GM13977 (cell line): ENCODE measurements at places on chromosomes 7 and 10.

- no peak for DNase-seq
Observed at GRCh38 chr10:132662186-132662920, 123.6 kb downstream of the NKX6-2 start.

DNA sequence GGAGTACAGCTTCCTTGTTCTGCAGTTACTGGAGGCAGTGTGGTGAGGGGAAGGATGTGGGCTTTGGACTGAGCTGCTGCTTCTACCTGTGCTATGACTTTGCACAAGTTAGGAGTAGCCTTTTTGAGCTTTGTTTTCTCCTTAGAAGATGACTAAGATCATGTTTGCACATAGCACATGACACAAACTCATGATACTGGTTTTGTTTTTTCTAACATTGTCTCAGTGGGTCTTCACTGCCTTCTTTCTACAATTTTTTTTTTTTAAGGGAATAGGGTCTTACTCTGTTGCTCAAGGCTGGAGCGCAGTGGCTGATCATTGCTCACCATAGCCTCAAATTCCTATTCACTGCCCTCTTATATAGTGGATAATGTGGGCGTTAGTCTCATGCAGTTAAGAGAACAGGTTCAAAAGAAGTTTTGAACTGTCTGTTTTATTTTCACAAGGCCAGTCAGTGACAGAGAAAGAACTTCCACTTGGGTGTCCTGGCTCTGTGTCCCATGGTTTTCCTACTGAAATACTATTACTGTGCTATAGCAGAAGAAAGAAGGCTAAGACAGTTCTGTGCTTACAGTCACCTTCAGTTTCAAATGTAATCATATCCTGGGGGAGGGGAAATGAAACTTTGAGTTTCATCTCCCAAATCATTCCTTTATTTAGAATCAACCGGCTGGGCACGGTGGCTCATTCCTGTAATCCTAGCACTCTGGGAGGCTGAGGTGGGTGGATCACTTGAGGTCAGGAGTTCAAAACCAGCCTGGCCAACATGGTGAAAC, 72.0 kb downstream of the KAT6B start:
- DNase-seq: peak; percentile 17

- DNase-seq: no peak
Observed at GRCh38 chr7:6589151-6589828, 531 bp upstream of the INTS15 start.

GRCh38 chr10:67735430-67735829, 39.4 kb upstream of the CTNNA3 start:
- no peak for DNase-seq

DNA sequence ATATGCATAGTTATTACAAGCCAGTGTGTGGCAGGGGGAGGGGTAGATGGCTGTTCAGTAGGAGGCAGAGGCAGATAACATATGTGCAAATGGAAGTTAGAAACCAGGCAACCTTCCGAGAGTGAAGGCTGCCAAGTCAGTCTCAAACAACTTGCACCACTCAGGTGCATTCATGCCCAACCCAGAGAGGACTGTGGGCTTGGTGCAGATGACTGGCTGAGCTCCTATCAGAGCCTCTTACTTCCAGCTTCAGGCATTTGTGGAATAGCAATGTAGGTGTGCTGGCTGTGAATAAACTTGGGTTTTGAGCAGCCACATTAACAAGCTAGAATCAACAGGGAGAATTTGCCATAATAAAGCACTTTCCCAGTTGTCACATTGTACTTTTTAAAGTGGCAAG, 789.8 kb downstream of the PHTF2 start:
- DNase-seq: no peak

DNA sequence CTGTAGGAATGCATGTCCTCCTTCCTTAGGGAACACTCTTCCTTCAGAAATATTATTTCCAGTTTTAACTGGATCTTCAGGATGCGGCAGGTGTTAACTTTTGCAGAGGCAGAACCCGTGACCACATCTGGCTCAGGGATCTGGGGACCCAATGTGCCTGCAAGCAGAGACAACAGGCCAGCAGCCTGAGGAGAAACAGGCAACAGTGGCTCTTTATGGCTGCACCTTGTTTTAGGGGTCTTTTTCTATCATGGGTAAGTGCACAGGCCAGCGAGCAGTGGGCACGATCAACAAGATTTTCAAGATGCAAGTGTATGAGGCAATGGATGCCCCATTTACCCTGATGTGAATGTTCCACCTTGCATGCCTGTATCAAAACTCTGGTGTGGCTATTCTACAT, 497.5 kb upstream of the KLF6 start:
- DNase-seq: no peak

DNA sequence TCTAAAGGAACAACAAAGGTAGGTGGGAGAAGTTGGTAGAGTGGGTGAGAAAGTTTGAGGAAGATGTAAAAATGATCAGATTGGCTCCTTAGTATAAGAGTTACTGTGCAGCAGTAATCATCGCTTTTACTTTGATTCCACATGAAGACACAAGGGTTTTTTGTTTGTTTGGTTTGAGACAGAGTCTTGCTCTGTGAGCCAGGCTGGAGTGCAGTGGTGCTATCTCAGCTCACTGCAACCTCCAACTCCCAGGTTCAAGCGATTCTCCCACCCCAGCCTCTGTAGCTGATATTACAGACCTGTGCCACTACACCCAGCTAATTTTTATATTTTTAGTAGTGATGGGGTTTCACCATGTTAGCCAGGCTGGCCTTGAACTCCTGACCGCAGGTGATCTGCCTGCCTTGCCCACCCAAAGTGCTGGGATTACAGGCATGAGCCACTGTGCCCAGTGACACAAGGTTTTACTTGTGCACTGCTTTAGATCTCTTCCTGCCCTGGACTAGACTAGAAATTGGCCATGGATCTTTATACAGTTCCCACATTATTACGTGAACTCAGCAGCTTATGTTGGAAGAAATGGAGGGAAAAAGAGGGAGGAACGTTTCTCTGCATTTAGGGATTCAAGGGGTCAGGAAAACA, 10.7 kb downstream of the LUC7L2 start:
- DNase-seq: no peak

DNA sequence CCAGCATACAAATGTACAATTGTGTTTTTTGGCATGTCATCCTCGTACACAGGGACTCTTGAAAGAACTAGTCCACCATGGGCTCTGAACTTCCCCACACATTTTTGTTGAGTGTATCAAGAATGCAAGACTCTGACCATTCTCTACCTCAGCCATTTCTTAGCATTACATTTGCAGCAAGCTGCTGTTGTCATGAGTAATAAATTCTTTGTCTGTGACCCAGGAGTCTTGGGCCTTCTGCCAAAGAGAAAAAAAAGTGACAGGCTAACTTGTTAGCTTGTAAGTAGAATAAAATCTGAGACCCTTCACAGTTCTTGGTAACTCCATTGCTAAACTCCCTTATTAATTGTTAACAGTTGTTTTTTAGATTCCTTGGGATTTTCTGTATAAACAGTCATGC, 542.3 kb upstream of the MBL2 start:
- DNase-seq: no peak

DNA sequence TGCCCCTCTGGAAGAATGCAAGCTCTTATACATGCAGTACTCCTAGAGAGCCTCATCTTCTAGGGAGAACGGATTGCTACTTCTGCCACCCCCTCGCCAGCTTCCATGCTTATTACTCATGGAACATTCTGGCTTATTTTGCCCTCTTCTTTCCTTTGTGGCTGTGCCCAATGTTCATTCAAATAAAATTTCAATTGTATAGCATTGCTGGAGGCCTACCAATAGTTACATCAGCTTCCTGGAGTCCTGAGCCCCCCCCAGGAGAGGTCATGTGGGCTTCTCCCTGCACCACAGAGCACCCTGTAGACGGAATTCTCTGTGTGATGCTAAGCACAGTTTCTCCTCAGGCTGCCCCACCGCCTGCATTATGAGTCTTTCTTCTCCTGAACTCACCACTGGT, 1094.0 kb downstream of the KCNMA1 start:
- no peak for DNase-seq

GRCh38 chr7:122488241-122488640, 183.7 kb upstream of the FEZF1 start:
- DNase-seq: no peak

- DNase-seq: no peak
Observed at GRCh38 chr7:111803015-111803758, 240.9 kb upstream of the IMMP2L start.

- DNase-seq: no peak
Observed at GRCh38 chr7:101496017-101496416, 133.1 kb downstream of the MYL10 start.

- no peak for DNase-seq
Observed at GRCh38 chr10:74925291-74925690, 98.9 kb downstream of the KAT6B start.

GRCh38 chr7:30633223-30633622, 38.5 kb downstream of the GARS1 start:
- no peak for DNase-seq

DNA sequence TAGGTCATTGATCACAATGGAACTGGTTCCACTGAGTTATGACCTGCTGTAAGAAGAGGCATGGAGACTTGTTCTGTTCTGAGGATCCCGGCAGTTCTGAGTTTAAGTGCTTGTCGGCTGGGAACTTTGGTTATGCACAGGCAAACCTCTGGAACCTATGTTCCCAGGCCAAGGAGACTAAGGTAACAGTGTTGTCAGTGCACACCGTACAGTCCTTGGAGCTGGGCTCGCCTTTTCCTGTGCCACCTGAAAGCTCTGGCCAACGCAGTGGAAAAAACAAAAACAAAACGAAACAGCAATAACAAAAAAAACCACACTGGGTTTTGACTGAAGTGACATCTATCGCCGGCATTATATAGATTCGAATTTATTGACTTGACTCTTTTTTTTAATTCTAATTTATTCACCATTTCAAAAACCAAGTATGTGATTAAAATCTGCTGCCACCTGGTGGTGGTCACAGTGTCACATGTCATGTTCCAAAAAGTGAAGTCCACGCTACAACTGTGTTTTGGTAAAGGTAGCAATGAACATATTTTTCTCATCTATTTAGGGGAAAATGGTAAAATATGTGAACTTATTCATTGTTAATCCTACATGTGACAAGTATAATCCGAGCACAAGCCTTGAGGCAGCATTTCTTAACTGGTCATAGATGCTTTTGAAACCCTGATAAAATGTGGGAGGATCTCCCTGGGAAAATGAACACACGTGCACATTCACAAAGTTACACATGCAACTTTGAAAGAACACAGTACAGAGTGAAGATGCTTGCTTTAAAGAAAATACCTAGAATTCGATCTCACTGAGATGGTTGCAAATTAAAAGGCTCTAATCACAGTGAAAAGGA, 113.8 kb upstream of the PPP2R2D start:
- peak; percentile 42 for DNase-seq

DNA sequence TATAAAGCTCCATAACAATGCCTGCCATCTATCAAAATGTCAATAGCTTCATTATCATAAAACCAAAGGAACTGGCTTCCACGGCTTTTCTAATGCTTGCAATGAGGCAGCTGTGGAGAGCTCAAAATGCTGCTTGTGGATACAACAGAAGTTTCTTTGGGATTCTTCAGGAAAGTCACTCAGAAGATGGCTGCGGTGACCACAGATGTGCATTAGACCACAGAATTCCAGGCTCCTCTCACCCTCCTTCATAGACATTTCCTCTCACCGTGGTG, 77.2 kb downstream of the CDCA7L start:
- no peak for DNase-seq

DNA sequence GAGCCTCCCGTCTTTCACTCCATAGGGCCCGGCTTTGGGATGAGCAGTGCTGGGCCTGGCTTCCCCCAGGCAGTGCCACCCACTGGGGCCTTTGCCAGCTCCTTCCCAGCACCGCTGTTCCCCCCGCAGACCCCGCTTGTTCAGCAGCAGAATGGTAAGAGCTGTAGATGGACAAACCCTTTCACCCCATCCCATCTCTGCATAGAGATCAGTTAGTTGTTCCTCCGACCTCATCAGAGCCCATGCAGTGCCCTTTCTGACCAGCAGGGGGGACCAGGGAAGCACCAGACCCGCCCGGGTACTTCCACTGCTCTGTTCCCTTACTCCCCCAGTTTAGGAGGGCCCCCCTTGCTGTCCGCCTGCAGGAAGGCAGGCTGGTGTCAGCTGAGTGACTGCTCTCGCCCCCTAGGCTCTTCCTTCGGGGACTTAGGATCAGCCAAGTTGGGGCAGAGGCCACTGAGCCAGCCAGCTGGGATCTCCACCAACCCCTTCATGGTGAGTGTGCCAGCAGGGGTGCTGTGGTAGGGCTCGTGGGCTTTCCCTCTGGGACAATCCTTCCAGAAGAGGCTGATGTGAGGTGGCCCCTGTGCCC, 9.8 kb downstream of the SAP25 start:
- DNase-seq: peak; percentile 86

GRCh38 chr10:65931291-65932070, 994.4 kb upstream of the LRRTM3 start:
- DNase-seq: no peak

DNA sequence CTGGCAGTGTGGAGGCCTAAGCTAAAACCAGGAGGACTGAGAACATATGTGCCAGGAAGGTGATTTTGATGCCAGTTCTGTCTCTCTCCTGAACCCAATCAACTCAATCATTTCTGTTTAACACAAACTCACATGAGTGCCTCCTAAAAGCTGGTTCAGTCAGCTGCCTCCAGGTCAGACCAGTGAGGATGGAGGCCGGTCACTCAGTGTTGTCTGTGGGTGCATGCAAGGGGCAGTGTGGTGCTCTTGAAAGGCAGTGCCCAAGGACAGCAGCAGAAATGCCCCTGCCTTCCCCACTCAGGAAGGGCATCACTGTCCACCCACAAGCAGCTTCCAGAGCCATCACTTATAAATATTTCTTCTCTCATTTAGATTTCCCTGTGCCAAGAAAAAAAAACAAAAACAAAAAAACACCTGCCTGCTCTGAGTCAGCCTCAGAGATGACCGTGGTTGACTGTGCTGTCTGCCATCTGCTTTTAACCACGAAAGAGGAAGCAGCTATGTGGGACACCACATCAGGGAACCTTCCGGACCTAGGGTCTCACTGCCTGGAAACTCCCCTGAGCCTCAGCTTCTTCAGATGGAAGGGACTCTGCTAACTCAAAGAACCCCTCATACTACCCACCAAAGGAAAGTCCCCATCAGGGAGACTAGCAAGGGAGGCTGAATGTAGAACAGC, 39.1 kb downstream of the VOPP1 start:
- DNase-seq: peak; percentile 80

DNA sequence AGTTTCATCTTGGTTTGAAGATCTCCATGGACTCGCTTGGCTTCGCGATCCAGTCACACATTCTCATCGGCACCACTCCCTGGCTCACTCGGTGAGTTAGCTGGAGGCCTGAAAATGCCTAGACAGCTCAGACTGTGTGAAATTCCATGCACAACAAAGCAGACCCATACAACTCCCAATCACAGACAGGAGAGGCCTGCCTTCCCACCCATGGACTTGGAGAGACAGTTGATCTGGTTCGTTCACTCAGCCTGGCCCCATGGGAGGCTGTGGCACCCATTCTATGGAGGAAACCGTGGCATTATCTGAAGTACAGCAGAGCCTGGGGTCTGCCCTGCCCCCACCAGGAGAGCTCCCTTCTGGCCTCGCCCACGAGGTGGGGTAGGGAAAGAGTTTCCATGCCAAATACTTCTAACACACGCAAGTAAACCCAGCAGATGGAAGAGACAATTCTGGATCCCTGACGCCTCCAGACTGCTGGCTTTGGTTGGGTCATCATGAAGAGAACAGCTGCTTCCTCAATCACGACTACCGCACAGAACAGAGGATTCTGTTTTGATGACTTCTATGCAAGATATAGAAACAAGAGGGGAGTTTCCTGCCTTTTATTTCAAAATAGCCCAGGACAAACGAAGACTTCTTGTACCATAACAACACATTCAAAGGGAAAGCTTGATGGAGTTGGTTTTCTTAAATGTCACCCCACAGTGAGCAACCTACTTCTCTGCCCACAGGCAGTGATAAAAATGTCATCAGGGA, 15.9 kb downstream of the FAM53B start:
- no peak for DNase-seq
